ENCODE measurements at places on chromosomes 5 and 9. TPM values are rescaled to one million over a fixed set of nuclear protein-coding genes. Genes with fewer than 3 reads are reported as not detected.

The BTNL3 gene
- not detected for total RNA-seq

The ORM2 gene
- not detected for total RNA-seq

GRCh38 chr9:130023144-130023787, 19.7 kb downstream of the FNBP1 start:
- H3K4me3 ChIP-seq: peak overlapping the region; percentile 38
- DNase-seq: no peak

DNA sequence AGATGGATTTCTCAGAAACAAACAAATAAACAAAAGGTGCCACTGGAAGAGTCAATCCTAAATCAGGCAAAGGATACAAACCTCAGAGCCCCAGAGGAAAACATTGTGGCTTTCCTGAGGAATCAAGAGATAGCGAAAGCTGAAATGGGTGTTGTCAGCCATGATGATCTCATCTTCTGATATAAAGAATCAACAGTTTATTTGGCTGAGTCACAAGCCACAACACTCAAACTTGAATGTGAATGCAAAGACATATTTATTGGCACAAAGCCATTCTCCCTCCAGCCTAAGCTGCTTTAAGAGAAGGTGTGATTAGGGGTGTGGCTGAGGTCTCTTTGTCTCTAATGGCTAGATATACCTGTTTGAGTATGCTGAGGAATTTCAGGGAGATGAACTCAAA, 73.3 kb upstream of the NREP start:
- DNase-seq: no peak
- no peak overlapping the region for H3K27ac ChIP-seq
- no peak overlapping the region for H3K4me3 ChIP-seq
- no peaks in the 10 kb centered on the region for H3K36me3 ChIP-seq
- H3K4me1 ChIP-seq: peaks cover 2% of the 10 kb centered on the region

- no peaks in the 10 kb centered on the region for H3K4me1 ChIP-seq
- H3K27ac ChIP-seq: no peak overlapping the region
- H3K36me3 ChIP-seq: peaks cover 70% of the 10 kb centered on the region
- H3K4me3 ChIP-seq: no peak overlapping the region
These were observed 27.5 kb downstream of the DYNC2I2 start for GRCh38 chr9:128629136-128629535.

GRCh38 chr9:93114169-93114983, 18.4 kb downstream of the CARD19 start:
- H3K4me3 ChIP-seq: no peak overlapping the region
- DNase-seq: no peak
- H3K4me1 ChIP-seq: peaks cover 9% of the 10 kb centered on the region
- H3K27me3 ChIP-seq: no peaks in the 10 kb centered on the region

DNA sequence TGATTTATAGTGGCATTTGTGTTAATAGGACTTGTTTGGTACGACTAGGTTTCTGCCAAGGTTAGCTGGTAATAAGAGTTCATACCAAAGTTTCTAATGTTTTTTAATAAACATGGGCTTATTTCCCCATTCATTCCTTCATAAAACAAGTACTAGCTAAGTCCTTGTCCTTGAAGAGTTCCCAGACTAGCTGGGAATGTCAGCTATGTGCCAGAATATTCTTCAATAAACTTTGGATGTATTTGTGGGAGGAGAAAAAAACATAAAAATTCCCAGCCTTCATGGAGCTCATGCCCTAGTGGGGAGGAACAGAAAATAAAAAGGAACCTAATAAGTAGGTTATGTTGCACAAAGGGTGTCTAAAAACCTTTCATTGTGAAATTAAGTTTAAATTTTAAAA, 176.9 kb downstream of the DENND1A start:
- H3K4me1 ChIP-seq: peaks cover 14% of the 10 kb centered on the region
- DNase-seq: no peak
- H3K27me3 ChIP-seq: no peaks in the 10 kb centered on the region
- no peak overlapping the region for H3K4me3 ChIP-seq

DNA sequence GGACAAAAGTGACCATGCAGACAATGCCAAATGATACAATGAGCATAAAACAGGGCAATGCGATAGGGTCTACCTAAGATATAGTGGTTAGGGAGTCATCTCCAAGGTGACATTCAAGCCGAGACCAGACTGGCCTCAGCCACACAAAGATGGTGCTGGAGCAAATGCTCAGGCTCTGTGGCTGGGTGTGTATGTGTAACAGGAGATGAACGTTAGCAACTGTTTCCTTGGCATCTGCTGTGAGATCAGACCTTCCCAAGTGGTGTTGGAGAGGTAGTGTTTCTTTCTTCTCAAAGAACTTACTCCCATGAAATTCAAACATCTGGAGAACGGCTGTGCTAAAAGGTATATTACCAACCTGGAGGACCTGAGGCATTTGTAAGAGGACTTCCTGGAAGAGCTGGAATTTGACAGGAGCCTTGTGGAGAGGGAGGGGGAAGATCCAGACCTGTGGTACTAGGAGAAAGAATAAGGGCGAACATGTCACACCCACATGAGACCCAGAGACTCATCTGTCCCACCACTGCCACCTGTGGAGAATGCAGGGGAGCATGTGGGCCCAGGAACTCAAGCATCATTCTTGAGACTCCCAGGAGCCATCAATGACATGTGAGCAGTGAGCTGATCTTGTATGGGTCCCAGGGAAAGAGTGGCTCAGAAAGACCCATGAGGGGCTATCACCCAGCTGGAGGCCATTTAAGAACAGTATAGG, 21.4 kb upstream of the ANXA6 start:
- no peak for DNase-seq
- no peak overlapping the region for H3K27ac ChIP-seq
- H3K36me3 ChIP-seq: peaks cover 28% of the 10 kb centered on the region

GRCh38 chr5:158032246-158032645, 173.3 kb upstream of the CLINT1 start:
- no peak overlapping the region for H3K4me3 ChIP-seq
- H3K36me3 ChIP-seq: no peaks in the 10 kb centered on the region
- H3K4me1 ChIP-seq: peaks cover 1% of the 10 kb centered on the region
- peaks cover 27% of the 10 kb centered on the region for H3K27me3 ChIP-seq
- H3K27ac ChIP-seq: no peak overlapping the region
- DNase-seq: no peak

GRCh38 chr5:177124486-177124991, 9.0 kb upstream of the NSD1 start:
- H3K4me1 ChIP-seq: peaks cover 14% of the 10 kb centered on the region
- DNase-seq: no peak
- no peak overlapping the region for H3K4me3 ChIP-seq
- H3K27me3 ChIP-seq: peaks cover 4% of the 10 kb centered on the region
- H3K36me3 ChIP-seq: no peaks in the 10 kb centered on the region
- H3K27ac ChIP-seq: no peak overlapping the region

GRCh38 chr9:89701221-89701798, 96.5 kb downstream of the GADD45G start:
- peaks cover 64% of the 10 kb centered on the region for H3K4me1 ChIP-seq
- peaks cover 40% of the 10 kb centered on the region for H3K36me3 ChIP-seq
- no peaks in the 10 kb centered on the region for H3K27me3 ChIP-seq

DNA sequence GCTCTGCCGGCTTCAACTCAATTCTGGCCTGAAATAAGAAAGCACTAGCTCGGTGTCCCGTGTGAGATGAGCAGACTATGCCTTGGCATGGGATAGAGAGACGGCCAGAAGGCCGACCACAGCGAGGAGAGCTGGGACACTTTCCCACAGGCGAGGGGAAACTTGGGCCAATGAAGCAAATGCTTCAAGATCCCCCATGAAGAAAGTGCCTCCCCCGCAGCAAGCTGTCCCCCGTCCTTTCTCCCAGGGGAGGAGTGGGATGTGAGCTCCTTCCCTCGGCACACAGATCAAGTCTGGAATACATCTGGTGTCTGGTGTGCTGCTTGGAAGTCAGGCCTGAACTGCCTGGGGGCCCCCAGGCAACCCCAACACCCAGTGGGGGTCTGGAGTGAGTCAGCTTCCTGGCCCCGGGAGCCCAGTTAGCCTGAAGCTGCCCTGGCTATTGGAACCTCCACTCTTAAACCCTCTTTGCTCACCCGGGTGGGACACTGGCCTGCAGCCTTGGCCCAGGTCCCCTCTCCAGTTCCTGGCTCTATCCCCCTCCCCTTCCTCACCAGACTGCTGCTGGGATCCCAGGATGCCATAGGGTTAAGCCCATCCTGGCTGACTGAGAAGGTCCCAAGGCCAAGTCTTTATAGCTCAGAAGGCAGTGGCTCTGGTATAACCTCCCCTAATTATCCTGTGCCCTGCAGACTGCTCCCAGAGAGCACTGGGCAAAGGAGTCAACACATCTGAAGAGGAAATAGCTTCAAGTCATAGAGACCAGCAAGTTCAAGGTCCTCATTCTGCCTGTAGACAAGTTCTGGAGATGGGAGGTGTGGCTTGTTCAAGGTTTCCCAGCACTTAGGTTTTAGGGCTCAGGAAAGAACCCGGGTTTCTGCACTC, 205.3 kb downstream of the TTLL11 start:
- no peaks in the 10 kb centered on the region for H3K36me3 ChIP-seq
- H3K27ac ChIP-seq: no peak overlapping the region
- no peaks in the 10 kb centered on the region for H3K27me3 ChIP-seq
- H3K4me3 ChIP-seq: no peak overlapping the region
- peaks cover 23% of the 10 kb centered on the region for H3K4me1 ChIP-seq

DNA sequence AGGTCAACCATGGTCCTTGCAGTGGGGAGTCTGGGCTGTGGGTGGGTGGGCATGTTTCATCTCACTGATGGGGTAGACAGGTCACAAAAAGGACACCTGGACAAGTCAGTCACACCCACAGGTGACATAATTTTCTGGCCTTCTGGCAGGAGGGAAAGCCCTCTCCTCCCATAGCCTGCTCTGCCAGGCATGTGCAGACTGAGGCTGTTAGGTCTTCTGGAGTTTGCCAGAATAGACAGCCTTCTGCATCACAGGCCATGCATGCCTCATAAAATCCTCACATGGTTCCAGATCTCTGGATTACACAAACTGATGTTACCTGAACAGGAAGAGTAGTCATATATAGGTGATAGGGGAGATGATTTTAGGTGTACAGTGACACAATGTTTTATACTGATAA, 49.1 kb downstream of the ARHGAP26 start:
- no peak overlapping the region for H3K27ac ChIP-seq
- no peak overlapping the region for H3K4me3 ChIP-seq
- H3K27me3 ChIP-seq: no peaks in the 10 kb centered on the region
- peaks cover 59% of the 10 kb centered on the region for H3K4me1 ChIP-seq

- H3K27me3 ChIP-seq: peaks cover 72% of the 10 kb centered on the region
- H3K4me1 ChIP-seq: peaks cover 26% of the 10 kb centered on the region
- peaks cover 10% of the 10 kb centered on the region for H3K36me3 ChIP-seq
- no peak for DNase-seq
These were observed 3.5 kb downstream of the BARX1 start for GRCh38 chr9:93951655-93952118.

DNA sequence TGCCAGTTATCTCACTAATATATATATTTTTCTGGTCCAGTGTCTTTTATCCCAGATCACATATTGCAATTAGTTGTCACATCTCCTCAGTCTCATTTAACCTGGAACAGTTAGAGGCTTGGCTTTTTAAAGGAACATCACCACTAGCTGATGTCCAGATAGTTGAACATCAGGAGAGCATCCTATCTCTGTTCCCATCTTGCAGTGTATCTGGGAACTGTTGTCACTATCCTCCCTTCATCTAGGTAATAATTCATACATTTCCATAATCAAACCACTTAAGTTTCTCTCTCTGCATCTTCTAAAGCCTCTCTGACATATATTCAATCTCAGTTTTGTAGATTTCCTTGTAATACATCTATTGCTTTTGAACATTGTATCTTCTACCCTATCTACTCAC, 175.7 kb downstream of the ARHGAP26 start:
- H3K36me3 ChIP-seq: no peaks in the 10 kb centered on the region
- H3K4me1 ChIP-seq: peaks cover 18% of the 10 kb centered on the region
- DNase-seq: no peak
- H3K4me3 ChIP-seq: no peak overlapping the region
- H3K27me3 ChIP-seq: no peaks in the 10 kb centered on the region

DNA sequence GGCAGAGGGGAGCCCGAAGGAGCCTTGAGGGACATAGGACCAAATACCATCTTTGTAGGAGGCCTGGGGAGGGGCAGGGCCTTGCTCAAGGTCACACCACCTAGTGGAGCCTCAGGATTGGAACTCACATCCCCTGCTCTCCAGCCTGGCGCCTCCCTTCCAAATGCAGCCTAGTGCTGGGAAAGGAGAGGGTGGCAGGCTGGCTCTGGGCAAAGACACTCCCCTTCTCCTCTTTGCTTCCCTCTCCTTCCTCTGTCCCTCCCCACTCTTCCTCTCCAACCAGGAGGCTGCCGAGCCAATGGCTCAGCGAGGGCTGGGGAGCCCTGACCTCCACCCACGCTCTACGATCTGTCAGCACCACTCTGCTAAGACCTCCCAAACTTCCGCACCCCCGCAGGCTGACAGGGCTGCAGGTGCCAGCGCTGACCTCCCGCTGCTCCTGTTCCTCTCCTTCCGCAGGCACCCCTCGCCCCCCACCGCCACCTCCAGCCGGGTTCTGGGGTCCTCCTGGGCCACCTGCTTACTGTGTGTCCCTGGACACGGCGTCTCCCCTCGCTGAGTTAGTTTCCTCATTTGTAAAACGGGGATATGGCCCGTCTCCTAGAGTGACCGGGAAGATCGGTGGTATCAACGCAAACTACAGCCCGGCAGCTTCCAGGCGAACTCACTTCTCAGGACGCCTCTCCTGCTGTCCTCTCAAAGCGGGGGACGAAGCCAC, 52.9 kb downstream of the C9orf50 start:
- peaks cover 22% of the 10 kb centered on the region for H3K4me1 ChIP-seq
- no peaks in the 10 kb centered on the region for H3K36me3 ChIP-seq
- no peak for DNase-seq
- H3K4me3 ChIP-seq: peak overlapping the region; percentile 58
- no peak overlapping the region for H3K27ac ChIP-seq

GRCh38 chr9:93496285-93496684, 42.9 kb upstream of the FAM120AOS start:
- peaks cover 70% of the 10 kb centered on the region for H3K36me3 ChIP-seq
- peaks cover 33% of the 10 kb centered on the region for H3K4me1 ChIP-seq
- no peak for DNase-seq
- no peak overlapping the region for H3K27ac ChIP-seq

- no peaks in the 10 kb centered on the region for H3K4me1 ChIP-seq
- peaks cover 3% of the 10 kb centered on the region for H3K27me3 ChIP-seq
- H3K36me3 ChIP-seq: no peaks in the 10 kb centered on the region
These were observed 27.1 kb upstream of the LPAR1 start for GRCh38 chr9:111065414-111065813.

DNA sequence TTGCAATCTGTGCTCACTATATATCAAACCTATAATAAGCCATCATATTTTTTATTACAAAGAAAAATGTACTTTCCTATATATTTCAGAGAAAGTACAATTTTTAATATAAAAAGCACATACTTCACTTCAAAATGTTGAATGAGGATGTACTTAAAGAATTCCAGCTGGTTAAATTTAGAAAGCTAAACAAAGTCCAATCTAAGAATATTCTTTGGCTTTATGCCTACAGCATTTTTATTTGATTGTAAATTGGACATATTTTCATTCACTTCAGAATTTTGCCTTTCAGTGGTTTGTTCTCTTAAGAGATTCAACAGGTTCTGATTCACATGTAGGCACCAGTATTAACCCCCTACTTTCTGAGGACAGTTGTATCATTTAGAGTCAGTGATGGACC, 533.8 kb downstream of the CAAP1 start:
- no peak overlapping the region for H3K4me3 ChIP-seq
- H3K4me1 ChIP-seq: no peaks in the 10 kb centered on the region
- no peaks in the 10 kb centered on the region for H3K27me3 ChIP-seq
- no peaks in the 10 kb centered on the region for H3K36me3 ChIP-seq
- no peak overlapping the region for H3K27ac ChIP-seq
